SK-MEL-5 (cell line): ENCODE measurements at places on chromosomes 11 and 22. TPM values are rescaled to one million over a fixed set of nuclear protein-coding genes. Genes with fewer than 3 reads are reported as not detected.

Gene JAM3
- 70.7 and 72.2 TPM in 2 replicates for total RNA-seq

Gene TMEM132A
- 35.0 and 36.2 TPM in 2 replicates for total RNA-seq

Gene ABCC8
- 0.32 TPM in 1 of 2 replicates, not detected in the other for total RNA-seq

Gene PNPLA3
- 11.1 and 12.5 TPM in 2 replicates for total RNA-seq

Gene MAPK8IP1
- 14.3 and 16.1 TPM in 2 replicates for total RNA-seq

Gene FIBIN
- total RNA-seq: not detected in 2 replicates

Gene CLDN5
- not detected in 2 replicates for total RNA-seq

Gene MED15
- 86.9 and 91.2 TPM in 2 replicates for total RNA-seq

Gene TMEM151A
- 1.8 and 2.9 TPM in 2 replicates for total RNA-seq

Gene MOGAT2
- not detected in 2 replicates for total RNA-seq

Gene PGA4
- total RNA-seq: not detected in 2 replicates

Gene DDT
- 397 and 481 TPM in 2 replicates for total RNA-seq

Gene NPAS4
- total RNA-seq: not detected in 2 replicates

Gene NCF4
- total RNA-seq: not detected in 2 replicates

Gene TTC9C
- total RNA-seq: 25.0 and 25.4 TPM in 2 replicates

Gene SERPIND1
- total RNA-seq: 0.34 TPM in 1 of 2 replicates, not detected in the other

Gene METTL15
- 18.4 and 19.1 TPM in 2 replicates for total RNA-seq

Gene MRGPRF
- total RNA-seq: 0.11 and 0.61 TPM in 2 replicates

Gene OR6T1
- not detected in 2 replicates for total RNA-seq

Gene TMEM121B
- 0.53 and 0.77 TPM in 2 replicates for total RNA-seq

Gene SYT9
- 0.11 TPM in 1 of 2 replicates, not detected in the other for total RNA-seq

Gene MS4A15
- not detected in 2 replicates for total RNA-seq

Gene TIMP3
- 76.4 and 78.8 TPM in 2 replicates for total RNA-seq

Gene PRG3
- total RNA-seq: not detected in 2 replicates

Gene ZC3H7B
- 55.1 and 55.8 TPM in 2 replicates for total RNA-seq

Gene RHOD
- total RNA-seq: not detected in 2 replicates

Gene NXPE2
- not detected in 2 replicates for total RNA-seq

Gene NPTXR
- total RNA-seq: 2.0 and 2.4 TPM in 2 replicates

Gene SLC7A4
- 2.0 and 2.9 TPM in 2 replicates for total RNA-seq

Gene TEX12
- total RNA-seq: 0.43 and 0.48 TPM in 2 replicates

Gene F2
- total RNA-seq: not detected in 2 replicates

Gene CACNA1I
- not detected in 2 replicates for total RNA-seq

Gene DDIAS
- 9.3 and 13.8 TPM in 2 replicates for total RNA-seq

Gene OR51E2
- not detected in 2 replicates for total RNA-seq

Gene HOATZ
- not detected in 2 replicates for total RNA-seq

Gene NOX4
- 4.1 and 4.6 TPM in 2 replicates for total RNA-seq

Gene MISFA
- 0.40 and 1.4 TPM in 2 replicates for total RNA-seq

Gene RFPL3
- total RNA-seq: not detected in 2 replicates

Gene ROM1
- 0.79 and 1.2 TPM in 2 replicates for total RNA-seq

Gene EMID1
- total RNA-seq: 3.4 and 3.7 TPM in 2 replicates

Gene SEC14L6
- not detected in 2 replicates for total RNA-seq

Gene RAG1
- total RNA-seq: 0.61 and 0.80 TPM in 2 replicates

Gene NRXN2
- total RNA-seq: 0.43 and 0.77 TPM in 2 replicates

Gene BAIAP2L2
- 42.1 and 49.1 TPM in 2 replicates for total RNA-seq

Gene ANGPTL5
- total RNA-seq: not detected in 2 replicates

Gene GGTLC3
- total RNA-seq: not detected in 2 replicates

Gene SWAP70
- 148 and 149 TPM in 2 replicates for total RNA-seq

Gene LINC01488
- total RNA-seq: 3.6 and 4.4 TPM in 2 replicates

Gene SPON1
- not detected in 2 replicates for total RNA-seq

Gene OR5P2
- not detected in 2 replicates for total RNA-seq
